ENCODE measurements at places on chromosomes 5 and 9.
A peak's percentile ranks its signal among the peaks of the same experiment; 100 is the strongest.

DNA sequence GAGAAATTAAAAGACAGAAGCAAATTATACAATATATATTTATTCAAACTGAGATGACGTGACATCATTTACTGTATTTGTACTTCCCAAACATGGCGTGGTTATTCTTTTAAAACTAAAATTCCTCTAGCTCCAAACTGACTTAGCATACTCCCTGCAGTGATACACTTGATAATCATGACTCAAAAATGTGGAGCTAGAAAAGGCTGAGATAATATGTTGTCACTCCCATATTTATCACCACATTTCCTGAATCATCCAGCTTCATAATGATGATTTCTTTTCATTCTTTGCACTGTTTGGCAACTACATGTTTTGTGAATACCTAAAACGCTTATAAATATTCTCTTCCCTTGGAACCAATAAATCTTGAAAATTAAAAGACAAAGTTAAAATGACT, 341.0 kb downstream of the EBF1 start:
- no peak for DNase-seq

- no peak for DNase-seq
These were observed 7.3 kb upstream of the PTGER4 start for GRCh38 chr5:40672425-40672824.

DNA sequence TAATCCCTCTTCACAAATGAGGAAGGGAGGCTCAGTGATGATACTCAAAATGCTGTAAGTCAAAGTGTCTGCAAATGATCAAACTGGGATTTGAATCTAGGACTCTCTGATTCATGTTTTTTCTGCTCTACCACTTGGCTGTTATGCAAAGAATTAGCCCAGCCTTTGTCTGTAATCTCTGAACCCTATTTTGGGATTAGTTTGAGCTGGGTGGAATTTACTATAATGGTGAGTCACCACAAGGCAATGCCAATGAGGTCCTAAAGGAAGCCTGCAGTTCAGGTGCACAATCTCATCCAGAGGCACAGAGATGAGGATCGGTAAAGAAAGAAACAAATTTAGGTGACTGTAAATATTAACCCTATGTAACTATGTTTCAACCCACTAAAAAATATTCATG, 29.2 kb downstream of the RFK start:
- no peak for DNase-seq

GRCh38 chr9:108813951-108814601, 41.7 kb downstream of the ACTL7B start:
- peak; percentile 9 for DNase-seq

- DNase-seq: no peak
These were observed 186.7 kb downstream of the MSX2 start for GRCh38 chr5:174911118-174911517.

DNA sequence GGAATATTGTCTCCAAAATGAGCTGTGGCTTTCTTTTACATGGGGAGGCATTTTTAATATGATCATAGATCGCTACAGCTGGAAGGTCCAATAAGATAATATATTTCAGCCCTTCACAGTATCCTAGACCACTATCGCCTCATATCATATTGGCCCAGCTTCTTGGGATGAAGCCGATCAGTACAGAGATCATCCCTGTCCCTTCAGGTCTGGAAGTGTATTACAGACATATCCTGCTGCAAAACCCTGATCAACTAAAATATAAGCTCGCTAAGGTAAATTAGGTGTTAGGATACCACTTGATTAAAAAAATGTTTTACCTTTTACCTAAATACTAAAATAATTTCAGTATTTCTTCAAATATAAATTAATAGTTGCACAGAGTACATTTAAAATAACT, 41.7 kb downstream of the JAKMIP2 start:
- DNase-seq: no peak

DNA sequence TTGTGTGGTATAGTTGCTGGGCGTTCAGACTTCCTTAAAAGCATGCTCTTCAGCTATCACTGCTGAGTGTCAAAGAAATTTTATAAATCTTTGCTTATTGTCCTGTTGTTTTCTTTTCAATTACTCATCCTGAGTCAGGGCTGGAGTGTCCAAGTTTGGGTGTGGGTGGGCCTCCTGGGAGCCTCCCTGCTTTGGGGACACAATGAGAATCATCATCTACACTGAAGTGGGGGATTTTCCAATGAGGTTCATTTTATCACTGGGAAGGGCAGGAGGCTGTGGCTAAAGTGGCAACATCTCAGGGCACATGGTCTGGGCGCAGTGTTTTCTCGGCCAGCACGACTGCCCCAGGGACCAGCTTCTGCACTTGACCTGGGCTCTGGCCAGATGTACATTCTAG, 19.5 kb downstream of the GFPT2 start:
- no peak for DNase-seq

DNA sequence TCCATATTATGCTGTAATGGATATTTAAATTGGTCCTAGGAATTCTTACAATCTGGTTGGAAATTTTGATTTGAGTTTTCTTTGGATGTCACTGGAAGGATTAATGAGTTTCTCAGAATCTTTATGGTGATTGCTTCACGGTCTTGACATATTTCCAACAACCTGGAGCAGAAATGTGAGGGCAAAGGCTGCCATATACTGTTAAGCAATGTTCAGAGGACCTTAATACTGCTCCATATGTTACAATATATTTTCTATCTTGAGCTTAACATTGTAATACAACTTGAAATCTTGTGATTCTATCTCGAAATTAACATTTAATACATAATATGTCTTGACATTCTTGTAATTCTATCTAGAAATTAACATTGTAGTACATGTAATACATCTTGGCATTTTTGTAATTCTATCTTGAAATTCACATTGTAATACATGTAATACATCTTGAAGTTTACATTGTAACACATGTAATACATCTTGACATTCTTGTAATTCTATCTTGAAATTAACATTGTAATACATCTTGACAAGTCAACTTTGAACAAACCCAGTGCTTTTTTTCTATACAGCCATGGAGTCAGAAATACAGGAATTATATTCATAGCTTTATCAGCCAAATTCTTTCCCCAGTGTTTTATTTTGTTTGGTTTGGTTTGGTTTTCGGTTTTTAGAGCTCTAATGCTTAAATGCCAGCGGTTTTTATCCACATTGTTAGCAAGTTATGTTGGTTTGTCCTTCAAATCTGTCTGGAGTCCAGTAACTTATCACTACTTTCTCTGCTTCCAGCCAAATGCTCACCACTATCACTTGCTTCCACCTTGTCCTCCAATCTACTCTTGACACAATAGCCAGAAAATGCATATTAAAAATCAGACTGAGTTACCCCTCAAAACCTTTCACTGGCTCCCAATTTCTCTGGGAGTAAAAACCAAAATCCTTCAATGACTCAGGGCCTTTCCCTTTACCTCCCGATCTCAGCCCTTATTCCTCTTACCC, 3.0 kb upstream of the TUT7 start:
- no peak for DNase-seq

- DNase-seq: no peak
These were observed 71.2 kb upstream of the TAF1L start for GRCh38 chr9:32706725-32707100.

- DNase-seq: no peak
These were observed 94.4 kb upstream of the PRLR start for GRCh38 chr5:35324679-35325078.

DNA sequence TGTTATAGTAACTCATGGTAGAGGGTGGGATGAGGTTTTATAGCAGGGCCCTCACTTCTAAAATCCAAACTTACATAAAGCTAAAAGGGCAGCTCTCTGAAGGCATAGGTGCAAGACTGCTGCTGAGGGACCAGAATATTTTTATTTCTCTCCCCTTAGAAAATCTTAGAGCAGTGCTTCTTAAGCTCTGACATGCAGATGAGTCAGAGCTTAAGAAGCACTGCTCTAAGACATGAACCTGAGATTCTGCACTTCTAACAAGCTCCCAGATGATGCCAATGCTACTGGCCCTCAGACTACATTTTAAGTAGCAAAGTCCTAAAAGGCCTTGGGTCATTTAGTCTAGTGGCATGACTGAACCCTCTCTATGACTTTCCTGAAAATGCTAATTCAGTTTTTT, 97.6 kb upstream of the SPRY4 start:
- DNase-seq: no peak

GRCh38 chr5:175235251-175235960, 208.6 kb downstream of the DRD1 start:
- peak; percentile 58 for DNase-seq

- no peak for DNase-seq
These were observed 2.8 kb downstream of the LMX1B start for GRCh38 chr9:126616521-126616976.

- DNase-seq: no peak
These were observed 256.8 kb upstream of the RPS23 start for GRCh38 chr5:82534986-82535385.

DNA sequence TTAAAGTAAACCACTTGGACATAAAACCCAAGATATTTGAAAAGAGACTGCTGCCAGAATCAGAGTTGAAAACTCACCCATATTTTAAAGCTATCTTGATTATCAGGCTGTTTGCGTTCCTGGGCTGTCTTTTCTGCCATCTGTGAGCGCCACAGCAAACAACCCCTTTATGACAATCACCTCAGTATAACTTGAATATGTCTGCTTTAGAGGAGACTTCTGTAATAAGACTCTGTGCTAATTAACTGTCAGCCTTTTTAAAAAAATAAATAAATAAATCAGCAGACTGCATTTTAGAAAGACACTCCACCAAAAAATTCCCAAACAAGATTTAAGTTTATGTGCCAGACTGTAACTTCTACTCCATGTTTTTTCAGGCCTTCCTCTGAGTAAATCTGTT, 375.7 kb upstream of the CCNH start:
- no peak for DNase-seq

DNA sequence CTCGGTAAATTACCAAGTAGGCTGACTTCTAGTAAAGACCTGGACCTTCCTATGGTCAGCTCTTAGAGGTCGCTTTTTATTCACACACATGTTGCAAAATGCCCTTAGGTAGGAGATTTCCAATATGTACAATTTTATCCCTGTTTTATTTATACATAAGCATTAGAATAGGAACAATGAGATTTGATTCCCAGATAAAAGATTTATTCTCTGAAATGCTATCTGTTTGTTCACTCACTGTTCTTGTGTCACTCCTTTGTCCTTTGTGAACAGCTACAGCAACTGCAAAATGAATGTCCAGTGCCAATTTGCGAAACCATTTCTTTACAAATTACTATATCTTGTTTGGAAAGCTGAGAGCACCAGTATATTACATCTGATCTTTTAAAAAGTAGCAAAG, 991.5 kb upstream of the TYRP1 start:
- no peak for DNase-seq

GRCh38 chr5:178232124-178232919, at the start of gene PHYKPL:
PHYKPL (minus strand) TSS chr5:178232802; CDS start chr5:178232550, 252 bp downstream.
- peak; percentile 45 for DNase-seq

- DNase-seq: no peak
These were observed 33.5 kb upstream of the FANCC start for GRCh38 chr9:95351051-95351450.

DNA sequence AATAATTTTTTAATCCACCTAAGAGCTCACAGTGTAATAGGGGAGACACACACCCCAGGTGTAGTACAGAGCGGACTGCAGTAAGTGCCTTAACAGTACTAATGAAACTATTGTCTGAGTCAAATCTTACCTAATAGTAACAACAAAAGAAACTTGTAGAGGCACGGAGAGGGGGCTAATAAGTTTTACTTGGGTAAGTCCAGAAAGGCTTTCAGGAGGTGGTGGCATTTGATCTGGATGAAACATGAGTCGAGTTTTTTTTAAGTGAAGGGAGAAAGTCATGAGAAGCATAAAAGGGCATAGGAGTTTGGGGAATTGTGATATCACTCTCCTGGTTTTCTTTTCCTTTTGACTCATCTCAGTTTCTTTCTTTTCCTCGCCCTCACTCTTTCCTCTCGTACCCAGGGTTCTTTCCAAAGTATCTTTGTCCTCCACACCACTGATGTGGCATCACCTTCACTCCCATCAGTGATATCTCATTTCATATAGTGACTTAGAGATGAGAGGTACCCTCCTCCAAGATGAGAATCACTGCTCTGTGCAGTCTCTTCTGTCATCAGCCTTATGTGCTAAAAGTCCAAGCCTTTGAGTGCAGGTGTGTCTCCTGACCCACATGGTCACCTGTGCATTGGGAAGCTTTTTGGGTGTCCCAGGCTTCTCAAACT, 2.0 kb downstream of the CTNNA1 start:
- no peak for DNase-seq

DNA sequence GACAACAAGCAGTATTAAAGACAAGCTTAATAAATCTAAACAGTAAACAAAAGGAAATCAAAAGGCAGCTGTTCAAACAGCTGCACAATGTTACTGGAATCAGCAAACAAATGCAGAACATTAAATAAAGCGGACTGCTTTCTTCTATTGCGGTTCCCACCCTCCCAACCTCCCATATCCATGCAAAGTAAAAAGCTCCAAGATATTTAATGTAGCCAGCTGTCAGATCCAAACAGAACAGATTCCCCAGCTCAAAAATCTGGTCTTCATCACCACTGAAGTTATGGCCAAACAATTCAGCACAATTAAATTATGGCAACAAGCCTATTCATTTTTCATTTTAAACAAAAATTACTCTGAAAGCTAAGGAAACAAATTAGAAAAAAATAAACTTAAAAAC, 75.9 kb downstream of the SLC38A9 start:
- DNase-seq: peak; percentile 36

GRCh38 chr9:20486552-20486951, 135.7 kb downstream of the MLLT3 start:
- DNase-seq: no peak

DNA sequence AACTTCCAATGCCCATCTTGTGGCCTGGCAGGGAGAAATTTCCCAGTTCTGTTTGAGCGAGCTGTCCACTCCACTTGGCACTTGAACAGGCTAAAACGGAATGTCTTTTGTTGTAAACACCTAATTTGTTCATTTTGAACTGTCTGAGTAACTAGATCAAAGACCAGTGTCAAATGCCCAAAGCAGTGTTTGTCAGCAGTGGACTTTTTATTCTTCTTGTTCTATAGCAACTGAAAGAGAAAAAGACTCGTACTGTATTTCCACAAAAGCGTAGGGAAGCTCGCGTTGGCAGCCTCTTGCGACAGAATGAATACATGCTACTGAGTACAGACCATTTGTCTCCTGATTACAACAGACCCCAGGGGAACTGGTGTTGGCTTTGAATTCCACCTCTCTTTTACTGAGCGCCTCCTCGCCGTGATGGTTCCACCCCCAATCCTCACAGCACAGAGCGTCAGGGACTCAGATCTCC, 601.8 kb upstream of the ZNF608 start:
- DNase-seq: peak; percentile 6

DNA sequence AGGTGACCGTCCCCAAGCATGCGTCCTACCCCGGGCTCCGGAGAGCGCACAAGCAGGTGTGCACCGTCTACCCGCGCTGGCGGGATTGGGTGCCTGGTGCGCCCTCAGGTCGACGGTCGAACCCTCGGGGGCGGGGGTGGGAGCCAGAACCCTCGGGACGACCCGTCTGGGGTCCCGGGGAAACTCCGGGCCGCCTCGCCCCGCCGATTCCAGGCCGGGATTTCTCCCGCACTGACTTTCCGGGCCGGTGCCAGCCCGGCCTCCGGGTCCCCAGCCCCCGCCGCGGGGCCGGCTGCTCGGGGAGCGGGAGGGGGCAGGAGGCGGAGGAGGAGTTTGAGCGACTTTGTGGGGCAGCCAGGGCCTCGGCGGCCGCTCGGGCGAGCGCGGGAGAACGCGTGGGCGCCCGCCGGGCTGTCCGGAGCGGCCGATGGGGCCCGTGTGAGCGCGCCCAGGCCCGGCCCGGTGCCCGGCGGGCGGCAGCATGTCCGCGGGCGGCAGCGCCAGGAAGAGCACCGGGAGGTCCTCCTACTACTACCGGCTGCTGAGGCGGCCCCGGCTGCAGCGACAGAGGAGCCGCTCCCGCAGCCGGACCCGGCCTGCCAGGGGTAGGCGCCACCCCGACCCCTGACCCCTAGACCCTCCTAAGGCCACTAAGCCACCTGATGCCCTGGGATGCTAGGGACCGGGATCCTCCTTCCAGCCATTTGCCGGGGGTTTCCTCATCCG, at the start of gene DAB2IP:
DAB2IP (plus strand) TSS at position 340 of the 726 bp plus-strand sequence; CDS start at position 482, 142 bp downstream.
- peak; percentile 54 for DNase-seq
